ENCODE measurements at places on chromosomes 3 and 15.

DNA sequence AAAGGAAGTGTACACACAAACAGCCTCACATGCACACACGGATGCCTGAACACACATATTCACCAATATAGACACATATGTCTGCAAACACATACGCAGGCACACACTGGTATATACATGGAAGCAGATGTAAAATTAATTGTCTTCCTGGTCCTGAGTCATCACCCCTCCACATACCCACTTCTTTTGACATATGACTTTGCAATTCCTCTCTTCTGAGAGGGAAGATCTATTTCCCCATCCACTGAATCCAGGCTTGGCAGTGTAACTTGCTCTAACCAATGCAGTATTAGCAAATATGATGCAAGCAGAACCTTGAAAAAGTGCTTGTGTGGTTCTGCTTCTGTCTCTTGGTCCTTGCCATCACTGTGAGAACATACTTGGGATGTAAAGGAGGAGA lies 76.8 kb upstream of the HRH1 start:
- DNase-seq, result no peak

GRCh38 chr15:90201130-90201943 lies at the start of gene SEMA4B:
SEMA4B (plus strand) TSS chr15:90201330; CDS start chr15:90201579, 249 bp downstream.
- peak; percentile 43 for DNase-seq

- peak; percentile 13 for DNase-seq
Observed at GRCh38 chr15:25439369-25439836, 579 bp upstream of the UBE3A start.

- no peak for DNase-seq
Observed at GRCh38 chr3:37050282-37050681, 57.0 kb downstream of the MLH1 start.

- DNase-seq, result peak; percentile 47
Observed at GRCh38 chr3:169657351-169658124, 6.0 kb downstream of the MECOM start.

- DNase-seq, result no peak
Observed at GRCh38 chr3:136682740-136683312, 69.4 kb downstream of the STAG1 start.

- DNase-seq, result no peak
Observed at GRCh38 chr15:70289191-70289955, 191.7 kb upstream of the TLE3 start.

- no peak for DNase-seq
Observed at GRCh38 chr3:57043518-57043917, 16.9 kb upstream of the SPATA12 start.

- no peak for DNase-seq
Observed at GRCh38 chr3:3288255-3288654, 108.8 kb upstream of the CRBN start.

GRCh38 chr3:10435850-10436249 lies 69.5 kb downstream of the ATP2B2 start:
- DNase-seq, result no peak

DNA sequence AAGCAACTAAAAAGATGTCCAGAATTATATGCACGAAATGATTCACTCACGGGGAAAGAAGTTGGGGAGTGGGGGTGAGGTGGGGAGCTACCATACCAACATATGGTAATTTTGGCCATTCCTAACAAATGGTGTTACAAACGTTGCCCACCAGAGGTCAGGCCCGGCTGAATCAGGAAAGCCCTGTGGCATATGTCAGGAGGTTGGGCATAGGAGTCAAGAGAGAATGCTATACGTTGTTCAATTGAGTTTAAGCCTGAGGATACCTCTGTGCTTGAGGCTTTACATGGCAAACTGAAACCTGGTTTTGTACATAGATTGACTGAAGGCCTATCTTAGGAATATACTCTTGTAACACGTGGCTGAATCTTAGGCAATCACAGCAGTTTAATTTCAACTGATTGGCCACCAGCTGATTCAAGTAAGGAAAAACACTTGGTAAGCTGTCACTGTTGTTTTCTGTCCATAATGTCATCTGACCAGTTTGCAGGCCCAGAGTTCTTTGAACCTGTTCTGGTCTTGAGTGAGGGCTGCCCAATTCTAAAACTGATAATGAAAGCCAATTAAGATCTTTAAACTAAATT lies 23.4 kb upstream of the SLC2A2 start:
- DNase-seq, result peak; percentile 29

GRCh38 chr15:72078887-72079286 lies 39.1 kb downstream of the MYO9A start:
- no peak for DNase-seq

DNA sequence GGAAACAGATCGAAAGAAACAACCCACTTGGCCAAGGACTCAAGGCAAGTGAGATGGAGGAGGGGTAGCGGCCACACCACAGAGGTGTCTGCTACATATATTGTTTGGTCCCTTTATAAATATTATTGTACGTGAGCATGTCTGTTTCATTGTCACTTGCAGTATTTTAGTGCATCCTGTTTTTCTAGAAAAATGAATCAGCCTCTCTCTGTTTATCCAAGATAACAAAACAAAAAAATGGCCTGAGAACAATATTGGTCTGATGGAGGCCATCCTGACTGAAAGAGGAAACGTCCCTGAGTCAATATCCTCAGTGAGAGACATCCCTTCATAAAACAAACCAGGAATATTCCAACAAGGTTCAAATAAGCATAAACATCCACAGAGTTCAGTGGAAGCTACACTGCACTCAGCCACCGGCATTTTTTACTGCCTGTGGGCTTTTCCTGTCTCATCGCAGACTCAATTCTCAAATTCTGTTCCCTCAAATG lies 42.0 kb downstream of the WWTR1 start:
- no peak for DNase-seq

- no peak for DNase-seq
Observed at GRCh38 chr3:110062716-110063115, 725.4 kb upstream of the DPPA4 start.

DNA sequence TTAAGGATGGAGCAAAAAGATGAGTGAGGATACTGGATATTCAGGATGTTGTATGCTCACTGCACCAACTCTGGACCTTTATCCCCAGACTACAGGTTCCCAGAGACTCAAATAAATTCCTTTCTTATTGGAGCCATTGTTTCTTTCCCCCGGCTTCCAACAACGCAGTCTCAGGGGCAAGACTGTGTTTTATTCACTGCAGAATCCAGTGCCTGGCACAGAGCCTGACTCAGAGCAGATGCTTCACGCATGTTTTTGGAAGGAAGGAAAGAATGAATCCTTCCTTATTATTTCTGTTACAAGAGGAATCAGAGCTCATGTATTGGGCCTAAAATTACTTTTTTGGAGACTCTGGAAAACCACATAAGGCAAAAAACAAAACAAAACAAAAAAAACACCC lies 96.0 kb upstream of the VGLL4 start:
- no peak for DNase-seq

- DNase-seq, result no peak
Observed at GRCh38 chr3:172442606-172443005, 5.7 kb downstream of the GHSR start.

- no peak for DNase-seq
Observed at GRCh38 chr3:150319900-150320299, 88.2 kb upstream of the TSC22D2 start.

- no peak for DNase-seq
Observed at GRCh38 chr3:45701172-45701867, 12.1 kb downstream of the SACM1L start.

- no peak for DNase-seq
Observed at GRCh38 chr3:193686665-193687483, 93.9 kb downstream of the OPA1 start.

DNA sequence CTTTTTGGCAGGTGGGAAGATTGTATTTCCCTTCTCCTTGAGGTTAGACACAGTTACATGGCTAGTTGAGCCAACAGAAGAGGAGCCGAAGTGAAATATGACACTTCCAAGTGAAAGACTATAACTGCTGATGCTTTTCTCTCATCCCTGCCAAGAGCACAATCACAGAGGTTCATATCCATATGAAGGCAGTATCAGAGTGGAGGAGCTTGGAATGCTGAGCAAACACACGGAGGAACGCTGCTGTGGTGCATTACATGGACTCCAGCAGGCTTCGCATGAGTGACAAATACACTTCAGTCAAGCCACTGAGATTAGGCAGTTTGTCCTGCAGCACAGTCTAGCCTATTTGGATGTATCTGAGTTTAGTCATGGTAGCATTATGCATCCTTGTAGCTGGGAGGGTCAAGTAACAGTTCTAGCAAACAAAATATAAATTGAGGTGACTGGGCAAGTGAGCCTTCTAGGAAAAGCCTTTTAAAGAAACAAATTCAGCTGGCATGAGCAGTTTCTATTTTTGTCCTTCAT lies 5.4 kb downstream of the IQCF6 start:
- no peak for DNase-seq

DNA sequence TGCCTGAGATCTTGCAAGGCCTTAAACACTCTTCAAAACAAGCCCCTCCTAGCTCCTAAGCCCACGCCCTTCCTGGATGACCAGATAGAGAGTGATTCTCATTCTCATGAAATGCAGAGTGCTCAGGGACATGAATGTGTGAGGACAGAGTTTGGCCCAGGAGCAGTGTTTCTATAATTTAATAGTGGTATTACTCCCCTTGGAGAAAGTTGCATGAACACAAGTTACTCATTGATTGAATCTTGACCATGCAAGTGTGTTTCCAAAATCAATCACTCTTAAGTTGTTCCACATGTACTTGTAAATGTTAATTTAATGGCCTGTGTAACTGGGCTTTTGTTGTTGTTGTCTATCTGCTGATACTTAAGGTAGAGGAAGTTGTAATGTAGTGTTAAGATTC lies 181.6 kb downstream of the ADAMTSL3 start:
- no peak for DNase-seq

Measured in SHP77 (cell line).